ENCODE measurements at places on chromosomes 1 and 21. TPM values are rescaled to one million over a fixed set of nuclear protein-coding genes. Genes with fewer than 3 reads are reported as not detected.

Gene SELL
- total RNA-seq = under 0.01 TPM

Gene CR1L
- not detected for total RNA-seq

Gene SDF4
- total RNA-seq = 112 TPM

Gene TDRD5
- not detected for total RNA-seq

Gene TFF3
- not detected for total RNA-seq

Data from hair follicle dermal papilla cell (primary cell).